ENCODE measurements at places on chromosomes 12 and 14. TPM values are rescaled to one million over a fixed set of nuclear protein-coding genes. Genes with fewer than 3 reads are reported as not detected.

Gene ARHGEF25
- 12.9 TPM for polyA plus RNA-seq

Gene HAL
- 0.06 TPM for polyA plus RNA-seq

Gene OVCH1
- polyA plus RNA-seq, result 0.83 TPM

Gene KRT85
- polyA plus RNA-seq, result not detected

Data from neural cell (in vitro differentiated cells).